ENCODE measurements at places on chromosomes 6 and 20.
A peak's percentile ranks its signal among the peaks of the same experiment; 100 is the strongest.

DNA sequence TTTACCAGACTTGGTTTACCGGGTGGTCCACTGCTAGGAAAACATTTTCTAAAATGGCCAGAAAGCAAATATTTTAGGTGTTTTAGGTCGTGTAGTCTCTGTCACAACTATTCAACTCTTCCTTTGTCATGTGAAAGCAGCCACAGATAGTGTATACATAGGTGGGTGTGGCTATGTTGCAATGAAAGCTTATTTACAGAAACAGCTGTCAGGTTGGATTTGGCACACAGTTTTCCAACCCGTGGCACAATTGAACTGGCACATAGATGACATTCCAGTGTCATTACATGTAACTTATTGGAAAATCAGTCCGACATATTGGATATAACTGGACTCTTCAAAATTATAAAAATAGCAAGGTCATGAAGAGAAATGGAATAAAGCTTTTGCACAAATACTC lies 68.9 kb upstream of the KCNQ5 start:
- no peak for DNase-seq

GRCh38 chr6:42352856-42353564 lies 98.7 kb downstream of the TRERF1 start:
- DNase-seq, result no peak

- DNase-seq, result no peak
Observed at GRCh38 chr6:166422201-166422940, 39.6 kb upstream of the MPC1 start.

GRCh38 chr20:1955217-1955616 lies 38.6 kb downstream of the PDYN start:
- DNase-seq, result no peak

DNA sequence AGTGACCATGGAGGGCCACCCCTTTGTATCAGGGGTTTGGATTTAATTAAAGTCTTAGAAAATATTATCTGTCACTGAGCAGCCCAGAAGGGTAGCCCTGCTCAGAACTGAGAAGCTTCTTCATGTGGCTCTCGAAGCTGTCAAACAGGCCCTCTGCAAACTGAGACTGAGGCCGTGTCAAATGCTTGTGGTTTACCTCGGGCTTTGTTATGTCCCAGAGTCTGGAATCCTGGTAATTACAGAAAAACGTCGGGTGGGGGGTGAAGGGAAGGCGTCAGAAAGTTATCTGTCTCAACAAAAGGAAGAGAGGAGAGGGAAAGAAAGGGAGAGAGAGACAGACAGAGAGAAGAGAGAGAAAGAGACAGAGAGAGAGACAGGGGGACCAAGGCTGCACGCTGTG lies 200.8 kb downstream of the BMP7 start:
- DNase-seq, result no peak

- no peak for DNase-seq
Observed at GRCh38 chr6:156337801-156338200, 439.4 kb upstream of the ARID1B start.

- DNase-seq, result peak; percentile 25
Observed at GRCh38 chr6:34143884-34144580, 1.9 kb downstream of the GRM4 start.

DNA sequence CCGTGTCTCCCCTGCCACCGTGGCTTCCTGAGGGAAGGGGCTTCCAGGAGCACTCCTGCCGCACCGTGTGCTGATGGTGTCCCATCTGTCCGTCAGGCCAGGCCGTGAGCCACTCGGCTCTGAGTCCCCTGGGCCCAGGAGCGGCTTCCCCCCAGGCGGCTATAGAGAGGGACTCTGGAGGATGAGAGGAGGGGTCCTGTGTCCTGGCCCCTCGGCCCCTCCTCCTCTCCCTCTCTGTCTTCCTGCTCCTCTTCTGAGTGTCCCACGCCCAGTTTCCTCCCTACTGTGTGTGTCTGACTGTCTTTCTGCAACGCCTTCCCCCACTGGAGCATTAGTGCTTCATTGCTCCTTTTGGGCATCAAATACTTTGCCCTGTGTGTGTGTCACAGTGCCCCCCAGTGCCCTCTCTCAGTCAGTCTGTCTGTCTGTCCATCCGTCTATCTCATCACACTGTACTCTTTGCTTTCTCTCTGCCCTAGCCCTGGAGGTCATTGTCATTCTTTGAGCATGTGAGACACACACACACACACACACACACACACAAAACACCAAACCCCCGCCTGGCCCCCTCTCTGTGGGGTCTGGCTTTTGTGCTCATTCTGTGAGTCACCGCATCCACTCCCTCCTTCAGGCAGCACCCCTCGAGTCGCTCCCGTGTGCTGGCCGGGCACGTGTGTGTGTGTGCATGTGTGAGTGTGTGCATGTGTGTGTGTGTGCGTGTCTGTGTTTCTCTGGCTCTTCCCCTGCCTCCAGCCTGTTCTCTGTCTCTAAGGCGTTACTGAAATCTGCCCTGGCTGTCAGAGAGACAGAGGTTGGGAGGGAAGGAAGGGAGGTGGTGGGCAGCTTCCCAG lies 71.9 kb downstream of the SRC start:
- DNase-seq, result no peak

GRCh38 chr20:60104993-60105803 lies 147.0 kb downstream of the CDH26 start:
- no peak for DNase-seq

- no peak for DNase-seq
Observed at GRCh38 chr20:44805979-44806620, 4.2 kb downstream of the RIMS4 start.

- no peak for DNase-seq
Observed at GRCh38 chr6:11263291-11263775, 30.9 kb upstream of the NEDD9 start.

DNA sequence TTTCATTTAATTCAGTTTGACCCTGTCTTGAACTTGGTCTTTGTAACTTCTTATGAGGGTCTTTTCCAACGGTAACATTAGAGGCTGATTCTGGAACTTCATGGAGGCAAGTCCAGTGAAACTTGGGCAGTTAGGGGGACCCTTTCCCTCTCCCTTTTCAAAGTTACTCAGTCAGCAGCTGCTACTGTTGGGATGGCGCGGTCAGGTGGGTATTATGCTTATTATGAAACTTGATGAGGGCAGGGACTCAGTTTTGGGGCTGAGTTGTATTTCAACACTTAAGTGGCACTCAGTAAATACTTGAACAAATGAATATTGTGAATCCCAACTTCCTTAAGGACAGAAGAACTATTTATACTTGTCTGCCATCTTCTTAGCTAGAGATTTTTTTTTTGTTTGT lies 20.8 kb downstream of the TOP1 start:
- DNase-seq, result no peak

GRCh38 chr6:37582306-37582705 lies 82.6 kb upstream of the CCDC167 start:
- DNase-seq, result no peak

DNA sequence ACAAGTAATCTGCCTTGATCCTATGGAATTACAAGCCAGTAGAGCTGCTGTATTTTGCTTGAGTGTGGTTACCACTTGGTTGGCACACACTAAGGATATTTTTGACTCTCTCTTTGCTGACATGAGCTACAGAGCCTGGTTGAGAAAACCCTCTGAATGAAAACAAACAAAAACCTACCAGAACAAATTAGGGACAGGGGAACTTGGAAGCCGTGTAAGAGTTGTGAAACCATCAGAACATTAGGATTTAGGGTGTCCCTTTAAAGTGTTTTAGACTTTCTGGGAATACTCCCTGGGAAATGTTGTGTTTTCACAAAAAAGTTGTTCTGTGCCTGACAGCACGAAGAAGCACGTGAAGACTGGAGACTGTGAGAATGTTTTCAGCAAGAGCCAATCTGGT lies 20.5 kb upstream of the PDE7B start:
- no peak for DNase-seq

GRCh38 chr6:166952567-166953486 lies 3.5 kb downstream of the RNASET2 start:
- no peak for DNase-seq

GRCh38 chr6:11586117-11586516 lies 48.6 kb downstream of the TMEM170B start:
- no peak for DNase-seq

DNA sequence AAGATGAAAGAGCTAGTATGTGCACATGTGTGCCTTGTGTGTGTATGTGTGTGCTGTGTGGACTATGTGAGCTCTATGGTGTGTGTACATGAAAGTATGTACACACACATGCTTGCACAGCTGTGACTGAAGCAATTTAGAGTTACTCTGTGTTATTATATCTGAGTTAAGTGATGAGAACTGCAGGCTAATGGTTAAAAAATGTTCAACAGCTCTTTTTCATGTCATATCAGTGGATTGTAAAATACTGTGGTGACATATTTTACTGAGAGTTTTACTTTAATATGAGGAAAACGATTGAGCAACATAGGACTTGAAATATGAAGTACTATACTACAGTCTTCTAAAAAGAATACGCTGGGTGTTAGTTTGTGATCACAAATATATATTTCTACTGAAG lies 195.7 kb upstream of the KCNK16 start:
- no peak for DNase-seq

GRCh38 chr6:106046854-106047200 lies 39.3 kb upstream of the PRDM1 start:
- no peak for DNase-seq

GRCh38 chr6:36099869-36100483 lies 30.3 kb upstream of the MAPK13 start:
- no peak for DNase-seq

DNA sequence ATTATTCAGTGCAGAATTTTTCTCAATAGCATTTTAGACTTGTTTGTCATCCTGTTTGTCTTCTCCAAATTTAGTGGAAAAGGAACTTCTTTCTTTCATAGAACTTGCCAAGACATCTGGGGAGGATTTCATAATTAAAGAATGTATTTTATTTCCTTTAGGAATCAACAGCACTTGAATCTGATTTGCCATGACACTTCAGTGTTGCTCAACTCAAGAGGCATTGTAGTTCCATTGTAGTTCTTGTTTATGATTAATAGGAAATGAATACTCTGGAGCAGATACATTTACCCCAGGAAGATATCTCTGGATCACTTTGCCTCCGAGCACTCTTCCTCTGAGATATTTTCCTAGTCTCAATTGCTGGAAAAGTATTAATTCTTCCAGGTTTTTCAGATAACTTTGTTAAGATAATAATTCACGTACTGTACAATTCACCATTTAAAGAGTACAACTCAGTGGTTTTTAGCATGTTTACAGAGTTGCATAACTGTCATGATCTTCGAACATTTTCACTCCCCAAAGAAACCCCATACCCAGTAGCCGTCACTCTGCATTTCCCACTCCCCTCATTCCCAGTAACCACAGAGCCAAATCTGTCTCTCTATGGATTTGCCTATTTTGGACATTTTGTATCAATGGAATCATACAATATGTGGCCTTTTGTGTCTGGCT lies 29.7 kb downstream of the AKAP12 start:
- no peak for DNase-seq

DNA sequence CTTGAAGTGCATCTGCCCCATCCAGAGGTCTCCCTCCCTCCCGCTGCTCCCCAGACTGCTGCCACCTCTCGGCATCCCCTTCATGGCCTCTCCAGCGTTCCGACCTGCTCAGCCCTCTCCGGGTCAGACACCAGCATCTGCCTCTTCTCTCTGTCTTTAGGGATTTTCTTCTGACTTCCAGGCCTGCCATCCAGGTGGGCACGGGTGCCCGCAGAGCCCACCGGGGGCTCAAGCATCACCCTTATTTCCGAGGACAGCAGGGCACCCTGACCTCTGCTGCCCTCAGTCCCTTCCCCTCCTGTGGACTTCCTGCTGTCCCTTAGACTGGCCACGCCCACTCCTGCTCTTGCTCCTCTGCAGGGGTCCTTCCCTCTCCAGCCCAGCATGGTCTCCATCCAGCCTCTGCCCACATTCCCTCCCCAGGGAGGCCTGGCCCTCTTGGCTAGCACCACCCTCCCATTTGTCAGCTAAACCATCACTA lies 3.3 kb downstream of the NPEPL1 start:
- no peak for DNase-seq

- DNase-seq, result no peak
Observed at GRCh38 chr6:44771647-44772415, 384.3 kb downstream of the CDC5L start.

GRCh38 chr20:23155141-23155590 lies 69.0 kb upstream of the CD93 start:
- no peak for DNase-seq

DNA sequence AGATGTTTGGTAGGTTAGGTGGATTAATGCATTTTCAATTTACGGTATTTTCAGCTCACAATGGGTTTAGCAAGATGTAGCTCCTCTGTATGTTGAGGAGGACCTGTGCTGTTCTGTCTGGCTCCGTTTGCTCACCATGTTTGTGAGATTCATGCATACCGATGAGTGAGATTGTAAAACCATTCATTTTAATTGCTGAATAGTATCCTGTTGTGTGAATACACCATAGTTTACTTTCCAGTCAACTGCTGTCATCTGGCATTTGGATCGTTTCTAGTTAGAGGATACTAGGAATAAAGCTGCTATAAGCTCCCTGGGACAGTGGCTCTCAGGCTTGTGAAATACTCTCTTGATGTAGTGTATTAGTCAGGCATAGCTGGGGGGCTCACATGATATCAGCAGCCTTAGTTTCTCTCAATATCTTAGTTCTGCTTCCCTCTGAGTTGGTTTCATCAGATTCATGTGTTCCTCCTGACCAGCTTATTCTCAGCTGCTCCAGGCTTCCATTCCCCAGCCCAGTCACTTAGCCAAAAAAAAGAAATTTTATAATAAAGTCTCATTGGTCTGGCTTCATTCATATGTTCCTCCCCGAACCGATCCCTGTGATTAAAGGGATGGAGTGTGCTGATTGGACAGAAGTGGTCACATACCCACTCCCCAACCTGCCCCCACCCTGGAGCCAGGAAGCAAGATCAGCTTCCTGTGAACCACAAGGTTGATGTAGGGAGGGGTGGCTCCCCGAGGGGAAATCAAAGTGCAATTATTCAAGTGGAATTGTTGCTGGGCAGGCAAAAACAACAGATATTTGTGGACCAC lies 10.9 kb upstream of the B4GALT5 start:
- no peak for DNase-seq

DNA sequence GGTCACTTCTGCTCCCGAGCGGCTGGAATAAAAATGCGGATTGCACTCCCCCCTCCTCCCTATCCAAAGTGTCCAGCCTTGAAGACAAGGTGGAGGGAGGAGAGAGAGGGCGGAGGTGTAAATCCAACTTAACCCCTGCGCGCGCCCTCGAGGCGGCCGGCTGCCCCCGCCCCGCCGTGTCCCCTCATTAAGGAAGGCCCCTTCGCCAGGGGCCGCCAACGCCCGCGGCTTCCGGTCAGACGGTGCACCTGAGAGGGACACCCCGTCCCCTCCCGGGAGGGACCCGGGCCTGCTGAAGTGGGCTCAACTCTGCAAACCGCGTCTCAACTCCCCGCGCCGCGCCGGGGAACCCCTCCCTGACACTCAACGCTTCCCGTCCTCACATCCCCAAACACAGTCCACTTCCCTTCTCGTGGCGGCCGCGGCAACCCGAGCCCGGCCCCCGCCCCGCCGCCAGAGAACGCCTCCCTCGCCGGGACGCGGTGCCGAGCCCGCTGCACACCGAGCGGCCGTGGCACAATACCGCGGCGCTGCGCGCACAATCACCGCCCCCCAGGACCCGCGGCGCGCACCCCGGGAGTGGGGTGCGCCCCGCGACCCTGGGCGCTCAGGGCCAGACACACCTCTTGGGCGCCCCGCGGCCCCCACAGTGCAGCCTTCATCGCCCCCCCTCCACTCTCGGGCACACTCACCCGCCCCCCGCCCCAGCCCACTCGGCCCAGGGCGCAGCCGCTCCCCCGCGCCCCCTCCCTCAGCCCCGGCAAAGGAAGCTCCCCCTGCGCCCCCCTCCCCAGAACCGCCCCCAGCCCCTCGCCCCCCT lies 102.5 kb downstream of the NOL4L start:
- no peak for DNase-seq

- no peak for DNase-seq
Observed at GRCh38 chr6:11769811-11770545, 8.6 kb downstream of the ADTRP start.
